GM20000 (cell line): ENCODE measurements at places on chromosomes 12 and 14.
A peak's percentile ranks its signal among the peaks of the same experiment; 100 is the strongest.

DNA sequence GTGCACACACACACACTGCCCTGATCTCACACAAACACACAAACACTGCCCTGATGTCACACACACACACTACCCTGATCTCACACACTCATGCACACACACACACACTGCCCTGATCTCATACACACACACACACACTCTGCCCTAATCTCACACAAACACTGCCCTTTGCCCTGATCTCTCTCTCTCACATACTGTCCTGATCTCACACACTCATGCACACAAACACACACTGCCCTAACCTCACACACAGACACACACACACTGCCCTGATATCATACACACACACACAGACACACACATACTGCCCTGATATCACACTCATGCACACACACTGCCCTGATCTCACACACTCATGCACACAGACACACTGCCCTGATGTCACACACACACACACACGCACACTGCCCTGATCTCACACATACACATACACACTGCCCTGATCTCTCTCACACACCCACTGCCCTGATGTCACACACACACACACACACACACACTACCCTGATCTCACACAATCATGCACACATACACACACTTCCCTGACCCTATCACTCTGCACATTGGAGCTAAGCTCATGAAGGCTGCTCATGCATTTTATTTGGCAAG, 97.6 kb upstream of the DIO3 start:
- no peak for DNase-seq

GRCh38 chr14:51368721-51369163, 128.7 kb downstream of the TMX1 start:
- no peak for DNase-seq

DNA sequence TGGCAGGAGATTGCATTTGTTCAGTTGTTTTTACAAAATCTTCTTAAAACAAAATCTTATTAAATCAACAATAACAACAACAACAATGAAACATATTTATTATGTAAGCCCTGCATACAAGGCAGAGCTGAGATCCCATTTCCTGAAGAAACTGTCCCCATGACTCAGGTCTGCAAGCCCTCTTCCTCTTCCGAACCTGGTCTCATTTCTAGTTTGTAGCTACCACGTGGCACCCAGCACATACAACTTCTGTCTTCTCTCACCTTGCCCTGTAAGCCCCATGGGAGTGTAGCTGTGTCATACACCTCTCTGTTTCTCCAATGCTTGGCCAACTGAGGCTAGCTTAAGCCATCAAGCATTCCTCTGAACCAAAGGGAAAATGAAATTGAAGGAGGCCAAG, 106.4 kb downstream of the SLC8A3 start:
- DNase-seq, result no peak

DNA sequence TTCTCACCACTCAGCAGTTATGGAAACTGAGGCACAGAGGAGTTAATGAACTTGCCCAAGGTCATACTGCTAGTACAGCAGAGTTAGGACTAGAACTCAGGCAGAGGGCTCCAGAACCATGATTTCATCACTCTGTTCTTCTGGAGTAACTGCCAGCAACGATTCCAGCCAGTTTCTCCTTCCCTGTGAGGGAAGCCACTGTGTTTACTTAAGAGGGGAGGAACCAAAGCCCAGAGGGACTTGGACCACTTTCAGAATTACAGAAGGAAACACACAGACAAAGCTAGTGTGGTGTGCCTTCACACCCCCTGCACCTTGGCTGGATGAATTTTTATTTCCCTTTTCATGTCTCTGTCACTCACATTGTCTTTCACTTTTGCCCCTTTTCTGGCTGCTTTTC, 398.2 kb downstream of the DPF3 start:
- DNase-seq, result no peak

GRCh38 chr12:120241561-120242274, 23.8 kb downstream of the PXN start:
- no peak for DNase-seq

- no peak for DNase-seq
Observed at GRCh38 chr12:22348208-22348607, 13.7 kb upstream of the ST8SIA1 start.

DNA sequence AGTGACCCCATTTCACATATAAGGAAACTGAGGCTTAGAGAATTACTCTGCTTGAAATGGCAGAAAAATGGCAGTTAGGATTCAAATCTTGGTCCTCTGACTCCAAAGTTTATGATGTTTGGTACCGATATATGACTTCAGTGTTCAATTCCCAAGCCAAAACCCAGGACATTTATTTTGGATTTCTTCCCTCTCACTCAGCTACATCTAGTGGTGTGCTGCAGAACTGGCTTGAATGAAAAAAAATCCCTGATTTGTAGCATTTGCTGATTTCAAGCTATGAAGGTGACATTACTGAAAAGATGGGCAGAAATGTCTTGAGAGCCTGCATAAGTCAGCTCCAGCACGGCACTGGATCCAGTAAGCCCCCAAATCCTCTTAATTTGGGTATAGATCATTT, 106.4 kb downstream of the EFCAB11 start:
- DNase-seq, result no peak

DNA sequence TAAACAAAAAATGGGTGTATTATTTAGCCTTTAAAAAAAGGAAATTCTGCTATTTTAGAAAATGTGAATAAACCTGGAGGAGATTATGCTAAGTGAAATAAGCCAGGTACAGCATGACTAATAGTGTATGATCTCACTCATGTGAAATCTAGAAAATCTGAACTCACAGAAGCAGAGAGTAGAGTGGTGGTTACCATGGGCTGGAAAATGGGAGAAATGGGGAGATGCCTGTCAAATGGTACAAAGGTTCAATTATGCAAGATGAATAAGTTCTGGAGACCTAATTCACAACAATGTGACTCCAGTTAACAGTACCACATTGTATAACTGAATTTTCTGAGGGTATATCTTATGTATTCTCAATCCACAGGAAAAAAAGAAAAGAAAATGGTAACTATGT, 17.4 kb upstream of the LEMD3 start:
- DNase-seq, result no peak

- no peak for DNase-seq
Observed at GRCh38 chr12:88703790-88704189, 123.5 kb upstream of the KITLG start.

DNA sequence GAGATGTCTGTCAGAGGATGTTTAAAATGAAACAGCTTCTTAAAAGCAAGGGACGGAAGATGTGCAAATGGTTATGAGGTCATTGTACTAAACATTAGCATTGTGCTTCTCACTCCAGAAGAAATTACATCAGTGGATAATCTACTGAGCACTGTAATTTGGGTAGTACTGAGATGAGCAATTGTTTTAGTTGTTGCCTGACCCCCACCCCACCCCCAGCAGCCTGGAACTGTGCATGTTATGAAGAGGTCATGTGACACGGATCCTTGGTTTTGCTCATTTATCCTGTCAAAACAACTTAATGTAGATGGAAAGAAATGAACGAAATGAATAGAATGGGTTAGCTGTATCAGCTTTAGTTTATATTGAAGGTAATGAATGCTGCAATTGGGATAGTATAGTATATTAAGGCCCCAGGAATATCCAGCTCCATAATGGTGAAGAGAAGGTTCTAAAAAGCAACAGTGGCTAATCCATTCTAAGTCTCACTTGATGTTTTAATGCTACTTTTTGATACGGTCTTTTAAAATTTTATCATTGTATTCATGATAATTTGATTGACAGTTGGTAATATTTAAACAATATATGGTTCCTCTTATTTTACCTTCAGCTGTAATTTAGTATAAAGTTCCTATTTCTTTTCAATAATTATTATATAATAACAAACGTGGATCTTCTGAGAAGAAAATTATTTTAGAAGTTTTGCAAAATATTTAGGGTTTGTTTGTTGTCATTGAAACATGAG, 58.5 kb downstream of the WNK1 start:
- peak; percentile 52 for DNase-seq

DNA sequence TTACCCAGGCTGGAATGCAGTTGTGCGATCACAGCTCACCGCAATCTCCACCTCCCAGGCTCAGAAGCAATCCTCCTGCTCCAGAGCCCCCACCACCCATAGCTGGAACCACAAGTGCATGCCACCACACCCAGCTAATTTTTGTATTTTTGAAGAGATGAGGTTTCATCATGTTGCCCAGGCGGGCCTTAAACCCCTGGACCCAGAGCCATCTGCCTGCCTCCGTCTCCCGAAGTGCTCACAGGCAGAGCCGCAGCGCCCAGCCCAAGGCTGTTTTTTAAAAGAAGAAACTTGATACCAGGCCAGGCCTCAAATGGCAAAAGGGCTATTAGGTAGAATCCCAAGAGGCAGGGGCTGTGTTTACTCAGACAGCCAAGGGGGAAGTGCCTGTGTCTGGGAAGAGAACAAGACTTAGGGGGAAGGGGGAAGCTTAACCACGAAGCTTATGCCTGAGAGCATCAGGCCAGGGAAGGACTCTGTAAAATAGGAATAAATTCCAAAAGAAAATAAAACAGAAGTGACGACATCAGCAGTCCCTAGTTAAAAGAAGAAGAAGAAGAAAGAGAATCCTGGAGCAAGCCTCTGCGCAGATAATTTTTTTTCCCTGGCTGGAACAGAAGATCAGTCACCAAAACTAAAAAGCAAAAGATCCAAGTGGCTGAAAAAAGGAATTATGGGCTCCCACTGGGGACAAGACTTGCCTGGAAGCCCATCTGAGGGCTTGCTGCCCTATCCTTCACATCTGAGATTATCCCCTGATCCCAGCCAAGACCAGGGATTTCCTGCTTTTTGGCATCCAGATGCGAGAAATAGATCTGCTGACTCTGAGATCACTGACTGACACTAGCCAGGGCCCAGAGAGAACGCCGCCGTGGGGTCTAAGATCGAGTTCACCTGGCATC, 170.5 kb downstream of the NDUFA12 start:
- no peak for DNase-seq

GRCh38 chr14:100038065-100038464, 27.2 kb upstream of the EVL start:
- no peak for DNase-seq

DNA sequence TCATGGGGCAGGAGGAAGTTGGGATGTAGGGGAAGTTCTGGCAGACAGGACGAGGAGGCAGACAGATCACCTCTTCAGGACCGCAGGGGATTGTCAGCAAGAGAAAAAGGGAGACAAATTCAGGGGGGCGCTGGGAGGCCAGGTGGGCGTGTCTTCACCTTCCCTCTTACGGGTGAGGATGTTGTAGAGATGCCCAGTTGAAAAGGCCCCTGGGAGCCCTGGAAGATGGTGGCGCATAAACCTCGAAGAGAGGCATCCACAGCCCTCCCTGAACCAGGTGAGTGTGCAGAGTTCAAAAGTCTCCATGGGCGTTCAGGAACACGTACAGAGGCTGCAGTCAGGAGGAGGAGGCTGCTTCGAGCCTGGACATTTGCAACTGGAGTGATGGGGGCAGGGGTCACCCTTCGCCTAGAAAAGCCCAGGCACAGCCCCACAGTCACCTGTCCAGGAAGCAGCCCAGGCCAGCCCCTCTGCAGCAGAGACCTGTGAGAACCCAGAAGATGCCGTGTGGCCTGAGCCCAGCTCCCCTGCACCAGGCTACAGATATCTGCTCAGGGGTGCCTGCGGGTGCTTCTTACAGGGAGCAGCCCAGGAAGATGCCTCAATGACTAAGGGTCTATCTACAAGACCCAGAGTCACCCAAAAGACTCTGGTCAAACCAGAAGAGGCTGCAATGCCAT, 74.4 kb downstream of the PRIMA1 start:
- DNase-seq, result no peak

DNA sequence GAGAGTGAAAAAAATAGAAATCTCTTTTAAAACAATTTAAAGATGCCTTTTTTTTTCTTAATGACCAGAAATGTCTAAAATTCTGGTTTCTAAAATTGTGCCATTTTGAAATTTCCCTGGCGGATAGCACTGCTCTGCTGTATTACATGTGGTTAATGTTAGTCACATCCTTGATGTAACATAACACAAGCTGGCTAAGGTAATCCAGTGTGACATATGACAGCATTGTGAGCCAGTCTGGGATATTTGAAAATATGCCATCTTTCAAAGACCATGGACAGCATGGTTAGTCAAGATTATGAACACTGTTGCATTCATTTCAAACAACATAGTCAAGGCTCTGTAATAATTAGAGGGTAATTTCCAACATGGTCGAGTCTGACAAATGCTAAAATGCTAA, 133.2 kb downstream of the ALX1 start:
- no peak for DNase-seq

DNA sequence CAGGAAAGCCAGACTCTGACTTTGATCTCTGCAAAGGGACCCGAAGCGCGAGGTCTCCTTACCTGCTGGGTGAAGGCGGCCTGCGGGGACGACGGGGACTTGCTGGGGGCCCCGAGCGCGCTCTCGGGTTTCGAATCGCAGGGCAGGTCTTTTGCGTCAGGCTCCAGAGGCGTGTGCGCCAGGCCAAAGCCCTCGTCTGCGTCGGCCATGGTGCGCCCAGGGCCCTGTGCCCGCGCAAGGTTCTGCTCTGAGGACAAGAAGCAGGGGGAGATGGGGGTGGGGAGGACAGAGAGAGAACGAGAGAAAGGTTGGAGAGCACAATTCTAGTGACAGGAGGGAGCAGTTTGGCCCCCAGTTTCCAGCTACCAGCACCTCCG, 2.3 kb downstream of the TBX5 start:
- DNase-seq, result no peak
